ENCODE measurements at places on chromosomes 1 and 21. TPM values are rescaled to one million over a fixed set of nuclear protein-coding genes. Genes with fewer than 3 reads are reported as not detected.

Gene GPR153
- polyA plus RNA-seq: not detected

Gene HJV
- not detected for polyA plus RNA-seq

Gene LCE1D
- polyA plus RNA-seq: not detected

Gene ZNF697
- polyA plus RNA-seq: 4.8 TPM

Gene PROK1
- not detected for polyA plus RNA-seq

Gene SLFNL1
- polyA plus RNA-seq: 0.26 TPM

Gene KIAA1614
- polyA plus RNA-seq: 0.07 TPM

Gene DIO1
- not detected for polyA plus RNA-seq

Gene GBP6
- not detected for polyA plus RNA-seq

Gene MROH9
- 0.09 TPM for polyA plus RNA-seq
